ENCODE measurements at places on chromosomes 6 and 20. TPM values are rescaled to one million over a fixed set of nuclear protein-coding genes. Genes with fewer than 3 reads are reported as not detected.
A peak's percentile ranks its signal among the peaks of the same experiment; 100 is the strongest.

Gene ARFGEF3
- total RNA-seq = 0.55 TPM

Gene PHF20
- 64.3 TPM for total RNA-seq

Gene RAD21L1
- not detected for total RNA-seq

Gene GABRR1
- total RNA-seq = not detected

Gene SLC22A3
- not detected for total RNA-seq

Gene OR12D3
- not detected for total RNA-seq

Gene GLP1R
- total RNA-seq = 0.05 TPM

- no peak overlapping the region for H3K4me3 ChIP-seq
- no peak overlapping the region for H3K27ac ChIP-seq
- no peaks in the 10 kb centered on the region for H3K27me3 ChIP-seq
- H3K36me3 ChIP-seq = no peaks in the 10 kb centered on the region
Measured at GRCh38 chr20:10236540-10237533, 18.2 kb downstream of the SNAP25 start.

- H3K4me1 ChIP-seq = peaks cover 42% of the 10 kb centered on the region
- H3K36me3 ChIP-seq = peaks cover 56% of the 10 kb centered on the region
- DNase-seq = no peak
- H3K27me3 ChIP-seq = no peaks in the 10 kb centered on the region
Measured at GRCh38 chr20:17674722-17675518, 7.1 kb downstream of the RRBP1 start.

GRCh38 chr6:45721665-45722064, 294.0 kb downstream of the CLIC5 start:
- no peaks in the 10 kb centered on the region for H3K27me3 ChIP-seq
- no peak overlapping the region for H3K27ac ChIP-seq
- DNase-seq = no peak
- H3K4me1 ChIP-seq = peaks cover 21% of the 10 kb centered on the region
- no peak overlapping the region for H3K4me3 ChIP-seq

DNA sequence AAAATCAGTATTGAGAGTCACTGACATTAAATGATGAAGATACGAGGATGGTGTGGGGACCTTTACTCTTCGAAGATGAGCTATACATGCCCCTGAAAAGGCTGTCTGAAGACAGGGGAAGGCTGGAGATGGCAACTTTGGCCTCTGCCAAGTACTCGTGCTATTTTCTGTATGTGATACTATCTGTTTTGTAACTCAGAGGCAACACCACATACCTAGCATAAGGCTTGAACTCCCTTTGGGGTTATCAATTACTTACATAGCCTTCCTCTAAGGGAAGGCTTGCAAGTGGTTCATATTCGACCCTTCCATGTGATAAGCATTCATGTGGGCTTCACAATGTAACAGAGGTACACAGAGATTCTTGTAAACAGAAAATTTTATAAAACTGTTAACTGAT, 68.7 kb upstream of the FBXO30 start:
- no peak overlapping the region for H3K27ac ChIP-seq
- peaks cover 16% of the 10 kb centered on the region for H3K36me3 ChIP-seq
- H3K27me3 ChIP-seq = no peaks in the 10 kb centered on the region
- H3K4me3 ChIP-seq = no peak overlapping the region
- no peak for DNase-seq
- no peaks in the 10 kb centered on the region for H3K4me1 ChIP-seq

GRCh38 chr6:110181131-110182030, 1.2 kb downstream of the CDC40 start:
- no peak overlapping the region for H3K4me3 ChIP-seq
- no peak overlapping the region for H3K27ac ChIP-seq
- H3K4me1 ChIP-seq = peaks cover 20% of the 10 kb centered on the region
- no peak for DNase-seq
- peaks cover 5% of the 10 kb centered on the region for H3K36me3 ChIP-seq
- H3K27me3 ChIP-seq = peaks cover 11% of the 10 kb centered on the region

DNA sequence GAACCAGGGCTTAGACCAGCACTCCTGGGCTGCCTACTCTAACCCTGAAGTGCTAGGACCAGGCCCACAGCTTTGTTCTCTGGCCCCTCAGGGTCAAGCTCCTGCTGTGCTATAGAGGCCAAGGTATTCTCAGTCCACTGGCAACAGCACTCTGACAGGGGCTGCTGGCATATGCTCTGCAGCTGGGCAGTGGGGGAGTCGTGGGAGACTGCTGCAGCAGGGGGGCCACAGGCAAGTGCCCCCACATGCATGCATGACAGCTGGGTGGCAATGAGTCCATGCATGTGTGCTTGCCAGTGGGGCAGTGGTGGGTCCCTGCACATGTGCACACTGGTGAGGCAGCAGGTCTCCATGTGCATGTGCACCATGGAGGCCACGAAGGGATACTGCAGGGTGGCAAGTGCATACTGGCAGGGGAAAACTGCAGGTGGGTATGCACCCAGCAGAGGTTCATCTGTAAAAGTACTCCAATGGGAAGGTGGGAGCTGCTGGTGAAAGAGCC, 364.9 kb upstream of the IRAK1BP1 start:
- H3K4me3 ChIP-seq = no peak overlapping the region
- no peaks in the 10 kb centered on the region for H3K4me1 ChIP-seq
- no peak for DNase-seq
- no peaks in the 10 kb centered on the region for H3K27me3 ChIP-seq

GRCh38 chr6:144087789-144088426, 7.5 kb downstream of the SF3B5 start:
- no peak overlapping the region for H3K4me3 ChIP-seq
- no peaks in the 10 kb centered on the region for H3K36me3 ChIP-seq
- no peaks in the 10 kb centered on the region for H3K27me3 ChIP-seq
- DNase-seq = no peak
- H3K27ac ChIP-seq = no peak overlapping the region

DNA sequence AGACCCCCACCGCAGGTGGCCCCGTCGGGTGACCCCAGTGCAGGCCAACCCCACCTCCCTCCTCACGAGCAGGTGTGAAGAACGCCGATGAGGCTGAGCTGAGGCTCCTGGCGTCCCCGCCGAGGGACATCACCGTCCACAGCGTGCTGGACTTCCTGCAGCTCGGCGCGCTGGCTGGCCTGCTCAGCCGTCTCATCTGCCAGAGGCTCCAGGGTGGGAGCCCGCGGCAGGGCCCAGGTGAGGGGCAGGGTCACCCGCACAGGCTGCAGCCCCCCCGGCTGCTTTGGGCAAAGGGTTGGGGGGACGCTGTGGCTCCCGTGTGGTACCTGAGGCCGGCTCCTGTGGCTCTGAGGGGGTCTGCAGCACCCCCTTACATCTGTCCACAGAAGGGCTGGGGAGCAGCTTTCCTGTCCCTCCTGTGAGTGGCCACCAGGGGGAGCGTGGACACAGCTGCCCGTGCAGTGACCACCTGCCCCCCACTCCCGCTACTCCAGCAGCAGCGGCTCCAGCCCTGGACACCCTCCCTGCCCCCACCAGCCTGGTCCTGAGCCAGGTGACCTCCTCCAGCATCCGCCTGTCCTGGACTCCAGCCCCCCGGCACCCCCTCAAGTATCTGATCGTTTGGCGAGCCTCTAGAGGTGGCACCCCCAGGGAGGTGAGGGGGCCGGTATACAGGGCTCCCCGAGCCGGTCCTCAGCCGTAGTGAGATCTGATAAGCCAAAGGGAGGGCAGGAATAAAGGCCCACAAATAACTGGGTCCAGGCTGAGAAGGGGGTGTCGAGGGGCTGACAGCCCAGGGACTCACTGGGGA, 16.5 kb downstream of the COL20A1 start:
- no peak overlapping the region for H3K4me3 ChIP-seq
- no peak for DNase-seq
- H3K36me3 ChIP-seq = no peaks in the 10 kb centered on the region
- H3K27me3 ChIP-seq = no peaks in the 10 kb centered on the region
- H3K4me1 ChIP-seq = no peaks in the 10 kb centered on the region

DNA sequence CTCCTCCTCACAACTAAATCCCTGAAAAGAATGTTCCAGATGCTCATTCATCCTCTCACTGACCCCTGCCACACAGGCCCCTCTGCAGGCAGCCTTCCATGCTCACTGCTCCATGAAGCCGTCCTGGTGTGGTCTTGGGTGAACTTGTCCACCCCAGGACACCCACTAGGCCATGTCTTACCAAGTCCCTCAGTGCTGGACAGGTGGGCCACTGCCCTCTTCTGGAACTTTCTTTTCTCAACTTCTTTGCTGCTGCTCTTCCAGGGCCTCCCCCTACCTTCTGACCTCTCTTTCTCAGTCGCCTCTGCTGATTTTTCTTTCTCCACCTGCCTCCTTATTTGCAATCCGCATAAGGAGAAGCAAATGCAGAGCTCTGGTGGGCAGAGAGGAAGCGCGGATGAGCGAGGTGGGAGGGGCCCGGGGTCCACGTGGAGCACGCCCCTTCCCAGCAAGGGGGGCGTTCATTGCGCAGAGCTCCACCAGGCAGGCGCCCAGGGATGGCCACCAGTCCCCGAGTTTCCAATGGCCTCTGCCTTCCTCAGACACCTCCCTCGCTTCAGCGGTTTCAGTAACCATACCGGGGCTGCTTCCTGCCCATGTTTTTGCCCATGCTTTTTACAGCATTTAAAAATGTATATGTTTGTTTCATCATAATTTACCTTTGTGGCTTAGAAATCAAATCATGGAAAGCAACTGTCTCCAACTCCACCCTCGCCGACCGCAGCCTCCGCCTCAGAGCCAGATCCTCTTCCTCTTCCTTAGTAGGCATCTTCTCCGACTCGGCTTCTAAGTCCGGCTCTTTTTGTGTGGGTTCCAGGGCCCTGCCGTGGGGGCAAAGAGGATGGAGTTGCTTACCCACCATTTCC, 129.6 kb downstream of the ZDHHC14 start:
- peak; percentile 19 for DNase-seq
- H3K27ac ChIP-seq = peak overlapping the region; percentile 53
- peaks cover 31% of the 10 kb centered on the region for H3K36me3 ChIP-seq
- H3K27me3 ChIP-seq = no peaks in the 10 kb centered on the region
- H3K4me1 ChIP-seq = peaks cover 14% of the 10 kb centered on the region
- peak overlapping the region; percentile 52 for H3K4me3 ChIP-seq
